ENCODE measurements at places on chromosomes 16 and 17. TPM values are rescaled to one million over a fixed set of nuclear protein-coding genes. Genes with fewer than 3 reads are reported as not detected.
A peak's percentile ranks its signal among the peaks of the same experiment; 100 is the strongest.

GRCh38 chr16:3591436-3591803 is 14.2 kb upstream of the NLRC3 start:
- H3K4me1 ChIP-seq, result no peaks in the 10 kb centered on the region
- no peak overlapping the region for H3K27ac ChIP-seq
- H3K27me3 ChIP-seq, result no peaks in the 10 kb centered on the region
- H3K4me3 ChIP-seq, result no peak overlapping the region
- H3K36me3 ChIP-seq, result no peaks in the 10 kb centered on the region

- no peaks in the 10 kb centered on the region for H3K4me1 ChIP-seq
- H3K36me3 ChIP-seq, result no peaks in the 10 kb centered on the region
- H3K27ac ChIP-seq, result no peak overlapping the region
- H3K27me3 ChIP-seq, result peaks cover 61% of the 10 kb centered on the region
- H3K4me3 ChIP-seq, result no peak overlapping the region
Measured at GRCh38 chr16:86436466-86437185, 73.7 kb upstream of the FOXF1 start.

- H3K4me1 ChIP-seq, result no peaks in the 10 kb centered on the region
- H3K36me3 ChIP-seq, result peaks cover 49% of the 10 kb centered on the region
- H3K27ac ChIP-seq, result 0 out of 2 replicates have a peak overlapping the region, but pooled peaks have one; percentile 14
- no peak overlapping the region for H3K4me3 ChIP-seq
- peak; percentile 65 for DNase-seq
- no peaks in the 10 kb centered on the region for H3K27me3 ChIP-seq
Measured at GRCh38 chr16:11546608-11547061, 40.1 kb downstream of the LITAF start.

DNA sequence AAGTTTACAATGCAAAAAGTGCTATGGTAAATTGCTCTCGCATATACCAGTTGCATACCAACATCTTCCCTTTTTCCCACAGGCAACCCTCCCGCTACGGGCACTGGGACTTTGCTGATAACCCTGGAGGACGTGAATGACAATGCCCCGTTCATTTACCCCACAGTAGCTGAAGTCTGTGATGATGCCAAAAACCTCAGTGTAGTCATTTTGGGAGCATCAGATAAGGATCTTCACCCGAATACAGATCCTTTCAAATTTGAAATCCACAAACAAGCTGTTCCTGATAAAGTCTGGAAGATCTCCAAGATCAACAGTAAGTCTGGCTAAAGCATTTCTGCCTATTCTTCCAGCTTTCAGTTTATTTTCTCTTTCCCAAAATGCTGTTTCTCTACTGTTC is 27.9 kb upstream of the HSBP1 start:
- H3K27ac ChIP-seq, result no peak overlapping the region
- H3K27me3 ChIP-seq, result no peaks in the 10 kb centered on the region
- DNase-seq, result peak; percentile 48
- H3K4me1 ChIP-seq, result no peaks in the 10 kb centered on the region

The HS3ST3A1 gene
- total RNA-seq, result 99.3 TPM

GRCh38 chr16:2210009-2210332 is 692 bp downstream of the BRICD5 start:
- no peak for DNase-seq
- H3K27ac ChIP-seq, result no peak overlapping the region
- H3K4me3 ChIP-seq, result no peak overlapping the region
- H3K36me3 ChIP-seq, result no peaks in the 10 kb centered on the region

DNA sequence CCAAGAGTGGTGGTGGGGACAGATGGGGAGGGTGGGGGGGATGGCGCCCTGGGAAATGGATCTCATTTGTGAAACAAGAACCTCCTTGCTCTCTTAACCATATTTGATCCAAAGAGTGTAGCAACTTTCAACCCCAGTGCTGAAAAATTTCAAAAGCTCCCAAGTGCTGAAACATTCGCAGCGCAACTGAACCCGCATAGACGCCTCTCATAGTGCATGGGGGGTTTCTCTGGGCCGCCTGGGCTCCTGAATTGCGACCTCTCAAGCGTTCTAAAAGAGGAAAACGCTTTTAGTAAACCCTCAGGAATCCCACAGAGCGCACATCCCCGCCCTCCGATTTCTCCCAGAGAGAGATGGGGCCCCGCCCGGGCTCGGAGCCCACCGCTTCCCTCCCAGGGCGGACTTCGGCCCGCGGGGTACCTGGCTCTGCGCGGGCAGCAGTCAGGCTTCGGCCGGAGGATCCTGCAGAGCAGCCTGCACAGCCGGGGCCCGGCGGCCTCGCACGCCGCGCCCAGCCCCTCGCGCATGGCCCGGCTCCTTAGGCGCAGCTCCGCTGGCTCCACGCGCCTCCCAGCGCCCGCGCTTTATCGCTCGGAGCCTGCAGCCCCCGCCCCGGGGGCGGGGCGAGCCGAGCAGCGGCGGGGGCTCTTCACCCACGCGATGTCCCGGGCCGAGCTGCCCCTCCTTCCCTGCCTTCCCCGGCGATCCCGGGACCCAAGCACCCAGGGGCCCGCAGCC is 7.0 kb downstream of the NOS2 start:
- no peaks in the 10 kb centered on the region for H3K36me3 ChIP-seq
- H3K4me1 ChIP-seq, result no peaks in the 10 kb centered on the region
- H3K27me3 ChIP-seq, result peaks cover 17% of the 10 kb centered on the region

DNA sequence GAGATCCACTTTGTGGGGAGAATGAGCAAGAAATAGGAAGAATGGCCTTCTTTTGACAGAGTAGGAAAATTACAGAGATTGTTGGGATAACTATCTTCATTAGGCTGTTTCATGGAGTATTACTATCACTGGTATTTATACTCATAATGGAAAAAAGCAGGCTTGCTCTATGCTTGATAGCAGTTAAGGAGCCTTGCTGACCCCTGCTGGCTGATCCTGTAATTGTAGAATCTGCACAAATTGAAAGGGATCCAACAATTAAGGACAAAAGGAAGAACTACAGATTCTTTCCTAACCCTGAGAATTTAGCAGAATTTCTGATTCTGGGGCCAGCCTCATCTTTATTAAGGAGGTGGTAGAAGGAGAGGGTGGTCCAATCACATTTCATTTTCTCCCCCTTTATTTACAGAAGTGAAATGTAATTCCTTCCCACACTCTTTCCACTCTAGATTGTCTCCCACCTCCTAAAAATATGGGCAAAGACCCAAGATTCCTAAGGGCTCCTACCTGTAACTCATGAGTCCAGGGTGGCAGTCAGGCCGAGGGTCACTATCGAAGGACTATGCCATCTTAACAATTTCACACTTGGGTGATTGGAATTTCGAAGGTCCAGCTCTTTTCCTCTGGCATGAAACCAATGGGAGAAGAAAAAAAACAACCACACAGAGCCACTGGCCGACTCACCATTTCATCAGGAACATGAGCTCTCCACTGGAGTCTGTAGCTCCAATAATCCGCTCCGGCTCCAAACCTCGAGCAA is 26.3 kb downstream of the NFE2L1 start:
- DNase-seq, result peak; percentile 92
- H3K27me3 ChIP-seq, result no peaks in the 10 kb centered on the region
- H3K4me1 ChIP-seq, result peaks cover 15% of the 10 kb centered on the region
- peak overlapping the region; percentile 89 for H3K27ac ChIP-seq
- peaks cover 38% of the 10 kb centered on the region for H3K36me3 ChIP-seq

The TBC1D28 gene
- not detected for total RNA-seq

- no peaks in the 10 kb centered on the region for H3K36me3 ChIP-seq
- no peak overlapping the region for H3K27ac ChIP-seq
- no peak overlapping the region for H3K4me3 ChIP-seq
- H3K27me3 ChIP-seq, result 0 out of 2 replicates have a peak, but pooled peaks cover 5% of the 10 kb centered on the region
- peaks cover 4% of the 10 kb centered on the region for H3K4me1 ChIP-seq
Measured at GRCh38 chr17:74606050-74606449, 14.0 kb upstream of the CD300LD start.

All from GM23248 (cell line).